ENCODE measurements at places on chromosomes 2 and 18.
A peak's percentile ranks its signal among the peaks of the same experiment; 100 is the strongest.

GRCh38 chr2:226798422-226799210 lies 1.0 kb downstream of the IRS1 start:
- DNase-seq = peak; percentile 52

GRCh38 chr18:39341129-39341528 lies 1775.5 kb upstream of the CELF4 start:
- DNase-seq = no peak

DNA sequence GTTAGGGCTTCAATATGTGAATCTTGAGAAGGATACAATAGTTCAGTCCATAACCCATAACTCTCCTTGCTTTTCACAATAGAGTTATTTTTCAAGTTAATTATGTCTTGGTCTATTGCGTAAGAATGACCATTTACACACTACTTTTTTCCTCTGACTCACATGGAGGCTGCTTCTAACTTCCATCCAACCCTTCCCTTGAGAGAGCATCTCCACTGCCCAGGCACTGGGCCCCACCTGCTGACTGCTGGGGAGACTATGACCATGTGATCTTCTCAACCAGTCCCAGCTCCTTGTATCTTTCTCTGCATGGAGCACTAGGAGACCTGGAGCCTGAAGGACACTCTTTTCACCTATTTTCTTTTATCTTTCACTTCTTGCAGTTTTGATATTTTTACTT lies 251.5 kb downstream of the GPD2 start:
- no peak for DNase-seq

- DNase-seq = peak; percentile 27
Measured at GRCh38 chr2:197838036-197838435, 33.6 kb downstream of the PLCL1 start.

DNA sequence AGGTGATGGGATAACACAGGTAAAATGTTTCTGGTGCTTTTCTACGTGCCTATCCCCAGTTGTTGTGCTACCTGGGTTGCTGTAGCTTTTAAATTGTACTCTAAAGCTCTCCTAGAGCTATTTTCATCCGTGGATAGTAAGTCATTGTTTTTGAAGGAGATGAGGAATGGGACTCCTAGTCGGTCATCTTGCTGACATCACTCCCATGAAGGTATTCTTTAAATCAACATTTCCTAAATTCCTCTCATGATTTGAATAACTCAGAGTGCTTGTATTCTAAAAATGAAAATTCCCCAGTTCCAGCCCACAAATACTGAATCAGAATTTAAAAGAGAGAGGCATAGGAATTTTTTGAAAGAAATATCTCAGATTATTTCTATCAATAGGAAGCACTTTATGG lies 44.3 kb downstream of the CCDC148 start:
- no peak for DNase-seq

DNA sequence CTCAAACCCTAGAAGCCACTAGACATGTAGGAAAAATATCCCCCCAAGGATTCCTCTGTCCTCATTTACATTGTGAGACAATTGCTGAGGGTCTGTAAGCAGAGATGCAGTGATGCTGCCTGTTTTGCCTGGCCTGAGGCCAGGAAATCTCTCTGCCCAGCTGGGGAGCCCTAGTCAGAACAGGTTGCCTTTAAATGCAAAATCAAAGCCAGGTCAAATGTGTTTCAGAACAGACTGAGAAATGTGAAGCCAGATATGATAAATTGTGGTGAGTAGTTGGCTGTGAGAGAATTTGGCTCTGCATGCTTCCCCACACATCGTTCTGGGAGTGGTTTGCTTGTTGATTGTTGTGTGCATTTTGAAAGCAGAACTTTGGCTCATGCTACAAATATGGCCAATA lies 38.4 kb upstream of the NXPH2 start:
- no peak for DNase-seq

- DNase-seq = peak; percentile 68
Measured at GRCh38 chr2:72780477-72780876, 45.4 kb downstream of the EXOC6B start.

DNA sequence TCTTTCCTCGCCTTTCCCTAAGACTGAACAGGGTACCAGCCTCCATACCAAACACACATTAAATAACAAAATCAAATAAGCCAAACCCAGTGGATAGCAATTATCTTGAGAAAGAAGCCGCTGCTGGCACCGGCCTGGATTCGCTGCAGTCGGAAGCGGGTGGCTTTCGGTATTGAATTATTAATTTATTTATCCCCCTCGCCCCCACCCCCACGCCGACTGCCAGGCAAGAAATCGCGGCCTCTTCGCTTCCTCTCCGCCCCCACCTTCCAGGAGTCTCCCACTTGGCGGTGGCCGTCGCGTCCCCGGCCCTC lies 370 bp upstream of the ZNF804A start:
- DNase-seq = no peak

DNA sequence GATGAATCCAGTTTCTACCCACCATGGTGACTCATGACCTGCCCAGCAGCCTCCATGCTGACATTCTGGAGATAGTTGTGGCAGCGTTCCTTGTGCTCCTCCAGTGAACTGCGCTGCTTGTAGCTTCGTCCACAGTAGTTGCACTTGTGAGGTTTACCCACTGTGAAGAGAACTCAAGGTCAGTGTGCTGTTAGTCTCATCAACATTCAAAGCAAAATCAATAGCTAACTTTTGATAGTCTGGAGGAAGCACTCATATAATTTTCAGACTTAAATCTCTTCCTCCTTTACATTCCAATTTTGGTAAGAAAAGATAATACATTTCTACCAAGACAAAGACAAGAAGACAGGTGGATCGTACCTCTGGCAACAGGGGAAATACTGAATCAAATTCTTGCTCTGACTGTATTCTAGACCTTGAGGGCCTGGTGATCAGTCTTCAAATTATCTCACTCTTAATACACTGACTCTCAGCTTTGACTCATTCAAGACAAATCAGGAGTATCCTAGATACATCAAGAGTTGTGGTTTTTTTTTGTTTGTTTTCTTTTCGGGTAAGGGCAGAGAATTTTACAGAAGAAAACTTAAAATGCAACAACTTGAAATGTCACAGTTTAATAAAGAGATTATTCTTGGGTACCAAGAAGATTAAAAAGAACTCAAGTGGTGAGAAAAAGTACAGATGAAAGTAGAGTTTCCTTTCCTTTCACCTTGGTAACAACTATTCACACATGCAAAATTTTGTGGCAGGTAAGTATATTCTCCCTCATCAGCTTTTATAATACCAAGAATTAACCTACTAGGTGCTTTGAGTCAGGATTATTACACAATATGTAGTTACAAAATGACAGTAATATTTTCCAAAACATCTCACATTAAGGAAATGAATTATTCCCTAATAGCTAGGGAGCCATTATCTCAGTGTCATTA lies 129.2 kb downstream of the IKZF2 start:
- DNase-seq = no peak

DNA sequence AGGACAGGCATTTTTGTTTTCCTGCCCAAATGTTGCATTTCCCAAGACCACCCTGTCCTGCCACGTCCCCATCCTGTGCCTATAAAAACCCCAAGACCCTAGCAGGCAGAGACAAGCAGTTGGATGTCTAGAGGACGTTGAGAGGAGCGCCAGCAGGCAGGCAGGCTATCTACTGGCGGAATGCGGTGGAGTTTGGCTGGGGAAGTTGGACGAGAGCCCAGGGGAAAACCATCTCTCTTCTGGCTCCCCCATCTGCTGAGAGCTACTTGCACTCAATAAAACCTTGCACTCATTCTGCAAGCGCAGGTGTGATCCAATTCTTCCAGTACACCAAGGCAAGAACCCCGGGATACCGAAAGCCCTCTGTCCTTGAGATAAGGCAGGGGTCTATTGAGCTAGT lies 72.5 kb downstream of the ARL6IP6 start:
- no peak for DNase-seq

GRCh38 chr18:55236150-55236931 lies 277.1 kb upstream of the CCDC68 start:
- DNase-seq = peak; percentile 82

DNA sequence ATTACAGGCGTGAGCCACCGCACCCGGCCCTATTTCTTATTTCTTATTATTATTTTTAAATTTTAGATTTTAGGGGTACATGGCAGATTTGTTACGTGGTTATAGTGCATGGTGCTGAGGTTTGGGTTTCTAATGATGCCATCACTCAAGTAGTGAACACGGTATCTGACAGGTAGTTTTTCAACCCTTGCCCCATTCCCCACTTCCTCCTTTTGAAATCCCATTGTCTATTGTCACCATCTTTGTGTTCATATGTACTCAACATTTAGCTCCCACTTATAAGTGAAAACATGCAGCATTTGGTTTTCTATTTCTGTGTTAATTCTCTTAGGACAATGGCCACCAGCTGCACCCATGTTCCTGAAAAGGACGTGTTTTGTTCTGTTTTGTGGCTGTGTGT lies 39.5 kb downstream of the TGIF1 start:
- peak; percentile 14 for DNase-seq

- no peak for DNase-seq
Measured at GRCh38 chr18:13219593-13220159, 1.1 kb downstream of the LDLRAD4 start.

DNA sequence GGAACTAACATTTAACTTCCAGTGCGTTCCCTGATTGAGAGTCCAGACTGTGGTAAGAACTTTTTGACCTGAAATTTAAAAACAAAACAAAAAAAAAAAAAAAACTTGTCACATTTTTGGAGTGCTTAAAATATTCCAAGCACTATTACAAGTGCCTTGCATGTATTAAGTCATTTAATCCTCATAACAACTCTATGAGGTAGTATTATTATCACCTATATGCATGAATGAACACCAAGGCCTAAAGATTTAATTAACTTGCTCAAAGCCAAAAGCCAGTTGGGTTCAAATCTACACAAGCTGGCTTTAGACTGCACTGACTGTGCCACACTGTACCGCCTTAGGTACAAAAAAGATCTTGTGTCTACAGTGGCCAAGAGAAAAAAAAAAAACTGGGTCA lies 35.2 kb downstream of the METTL4 start:
- no peak for DNase-seq

GRCh38 chr18:6610466-6610865 lies 119.0 kb upstream of the ARHGAP28 start:
- no peak for DNase-seq

- DNase-seq = no peak
Measured at GRCh38 chr2:98479371-98479770, 34.7 kb downstream of the INPP4A start.

GRCh38 chr2:48228345-48228684 lies 301.6 kb upstream of the STON1 start:
- peak; percentile 22 for DNase-seq

- no peak for DNase-seq
Measured at GRCh38 chr2:42052702-42053481, 5.1 kb downstream of the PKDCC start.

- DNase-seq = no peak
Measured at GRCh38 chr2:166334805-166335204, 40.9 kb downstream of the SCN9A start.

- no peak for DNase-seq
Measured at GRCh38 chr18:5972298-5972697, 77.0 kb upstream of the TMEM200C start.

DNA sequence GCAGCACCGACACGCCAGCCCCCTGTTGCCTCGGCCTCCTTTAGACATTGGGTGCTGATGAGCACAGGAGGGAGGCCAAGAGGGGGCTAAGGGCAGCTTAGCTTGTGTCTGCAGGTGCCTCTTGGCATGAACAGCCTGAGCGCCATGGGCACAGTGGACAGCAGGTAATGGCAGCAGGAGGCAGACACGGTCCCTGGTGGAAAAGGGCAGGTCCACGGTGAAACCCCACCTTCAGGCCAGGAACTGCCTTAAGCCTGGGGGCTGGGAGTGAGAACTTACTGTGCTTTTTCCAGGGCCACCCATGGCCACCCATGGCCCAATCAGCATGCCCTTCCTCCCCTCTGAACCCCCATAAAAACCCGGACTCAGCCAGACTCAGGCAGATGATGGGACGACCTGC lies 633.4 kb upstream of the TMEFF2 start:
- DNase-seq = no peak

DNA sequence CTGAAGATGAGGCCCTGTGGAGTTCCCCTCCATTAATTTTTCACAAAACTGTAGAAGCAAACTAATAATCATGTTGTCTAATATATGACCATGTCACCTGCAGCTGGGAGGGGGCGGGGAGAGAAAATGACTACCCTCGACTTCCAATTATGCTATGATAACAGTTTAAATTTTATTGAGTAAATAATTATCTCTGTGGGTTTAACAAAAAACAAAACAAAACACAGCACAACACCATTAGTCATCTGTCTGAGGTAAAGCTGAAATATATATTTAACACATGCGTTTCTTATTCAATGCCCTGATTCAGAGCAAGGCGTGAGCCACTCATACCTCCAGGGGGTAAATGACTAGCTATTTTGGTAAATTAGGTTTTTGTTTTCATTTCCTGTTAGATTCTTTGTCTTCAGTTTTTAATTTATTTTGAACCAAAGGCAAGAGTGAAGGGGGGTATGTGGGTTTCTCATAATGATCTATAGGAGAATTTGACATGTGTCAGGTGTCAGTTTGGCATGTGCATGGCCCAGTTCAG lies 77.4 kb upstream of the ZCCHC2 start:
- no peak for DNase-seq

GRCh38 chr2:38709567-38710194 lies 41.5 kb downstream of the SRSF7 start:
- no peak for DNase-seq

- no peak for DNase-seq
Measured at GRCh38 chr2:22842205-22842869, 542.6 kb upstream of the KLHL29 start.

DNA sequence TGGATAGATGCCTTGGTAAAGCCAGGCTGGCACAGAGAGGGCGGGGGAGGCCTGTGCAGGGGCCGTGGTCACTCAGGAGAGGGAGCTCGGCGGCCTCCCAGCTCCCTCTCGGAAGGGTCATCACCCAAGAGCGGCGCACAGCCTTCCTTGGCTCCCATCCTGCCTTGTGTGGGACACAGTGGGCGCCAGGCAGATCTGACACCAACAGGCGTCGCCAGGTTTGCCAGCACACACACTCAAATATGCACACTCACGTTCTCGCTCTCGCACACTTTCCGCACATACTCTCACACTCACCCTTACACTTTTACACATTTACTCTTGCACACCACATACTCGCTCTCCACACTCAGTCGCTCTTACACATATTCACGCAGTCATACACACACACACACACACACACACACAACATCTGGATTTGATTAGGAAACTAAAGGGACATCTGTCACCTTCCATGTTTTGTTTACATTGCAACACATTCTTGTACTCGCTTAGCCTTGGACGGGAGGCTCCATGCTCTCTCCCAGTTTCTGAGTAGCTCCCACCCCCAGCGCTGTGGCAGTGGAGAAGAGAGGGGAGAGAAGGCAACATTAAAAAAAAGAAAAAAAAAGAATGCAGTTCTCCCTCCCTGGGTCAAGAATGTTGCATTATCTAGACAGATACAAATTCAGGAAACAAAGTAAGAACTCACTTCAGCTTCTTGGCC lies 10.5 kb downstream of the CHMP1B start:
- DNase-seq = no peak

Measured in hematopoietic multipotent progenitor cell treated with erythropoietin and hydrocortisone succinate and interleukin-3 and kit ligand, for 4 days (in vitro differentiated cells).